HFF-Myc (cell line): ENCODE measurements at places on chromosomes 12 and 14.

- DNase-seq, result no peak
These were observed 414 bp upstream of the CDK17 start for GRCh38 chr12:96400631-96401075.

GRCh38 chr12:8453796-8454195 lies 2.0 kb upstream of the CLEC6A start:
- no peak for DNase-seq

DNA sequence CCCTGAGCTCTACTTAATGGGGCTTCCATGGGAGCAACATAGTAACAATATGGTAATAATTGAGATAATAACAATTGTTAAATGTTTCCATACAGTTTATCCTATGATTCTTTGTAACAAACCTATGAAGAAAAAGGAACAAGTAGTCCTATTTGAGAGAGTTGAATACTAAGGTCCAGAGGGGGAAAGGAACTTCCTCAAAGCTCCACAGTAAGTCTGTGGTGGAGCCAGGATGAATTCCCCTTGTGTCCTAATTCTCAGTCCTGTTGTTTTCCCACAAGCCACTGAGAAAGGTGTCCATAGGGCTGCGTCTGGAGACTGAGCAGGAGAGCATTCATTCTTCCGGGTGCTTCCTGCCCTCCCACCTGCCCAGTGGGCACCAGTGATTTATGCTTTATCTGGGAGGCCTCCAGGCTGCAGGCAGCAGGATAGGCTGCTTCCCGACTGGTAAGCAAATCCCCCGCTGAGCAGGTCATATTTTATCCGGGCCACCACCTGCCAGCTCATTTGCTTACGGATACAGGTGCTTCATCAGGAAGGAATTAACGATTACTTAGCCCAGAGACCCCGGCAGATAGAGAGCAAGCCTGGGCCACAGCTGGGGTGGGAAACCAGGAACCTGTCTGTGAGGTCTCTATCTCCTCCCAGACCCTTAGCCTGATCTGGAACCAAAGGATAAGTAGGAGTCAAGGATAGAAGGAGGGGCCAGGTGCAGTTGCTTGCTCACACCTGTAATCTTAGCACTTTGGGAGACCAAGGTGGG lies 33.9 kb upstream of the FAM222A start:
- DNase-seq, result no peak

- DNase-seq, result no peak
These were observed 20.2 kb downstream of the KRT8 start for GRCh38 chr12:52884526-52885293.

DNA sequence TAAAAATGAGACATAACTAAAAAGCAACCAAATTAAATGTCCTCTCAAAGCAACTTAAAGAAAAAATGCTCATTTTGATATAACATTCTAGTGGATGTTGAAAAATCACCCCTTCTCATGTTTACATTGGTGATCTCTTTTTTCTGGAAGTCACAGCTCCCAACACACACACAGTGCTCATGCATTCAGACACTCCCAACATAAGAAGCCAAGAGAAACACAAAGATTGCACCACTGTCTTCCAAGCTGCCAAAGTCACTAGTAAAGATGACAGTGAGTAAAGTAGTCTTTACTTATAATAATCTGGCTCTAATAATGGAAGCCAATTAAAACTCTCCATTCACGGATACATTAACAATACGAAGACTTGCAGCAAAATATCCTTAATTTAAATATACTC lies 218.4 kb downstream of the NTF3 start:
- no peak for DNase-seq

GRCh38 chr14:81516986-81517797 lies 16.5 kb downstream of the SEL1L start:
- DNase-seq, result no peak

DNA sequence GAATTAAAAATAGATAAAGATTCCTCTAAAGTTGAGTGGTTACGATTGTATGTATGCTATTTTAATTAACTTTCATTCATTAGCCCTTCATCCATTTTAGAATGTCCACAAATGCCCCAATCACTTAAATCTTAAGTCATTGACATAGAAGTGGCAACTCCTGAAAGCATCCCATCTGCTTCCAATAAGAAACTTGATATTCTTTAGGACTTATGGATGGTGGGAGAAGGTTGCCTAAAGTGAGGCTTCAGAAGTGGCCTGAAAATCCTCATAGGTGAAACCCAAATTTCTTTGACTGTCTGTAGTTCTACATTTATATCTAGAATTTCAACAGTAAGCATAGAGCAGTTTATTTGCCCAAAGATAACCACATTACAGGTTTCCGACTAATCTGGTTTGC lies 161.7 kb upstream of the HMGA2 start:
- no peak for DNase-seq

- DNase-seq, result no peak
These were observed 2.9 kb downstream of the MMP17 start for GRCh38 chr12:131830914-131831571.

DNA sequence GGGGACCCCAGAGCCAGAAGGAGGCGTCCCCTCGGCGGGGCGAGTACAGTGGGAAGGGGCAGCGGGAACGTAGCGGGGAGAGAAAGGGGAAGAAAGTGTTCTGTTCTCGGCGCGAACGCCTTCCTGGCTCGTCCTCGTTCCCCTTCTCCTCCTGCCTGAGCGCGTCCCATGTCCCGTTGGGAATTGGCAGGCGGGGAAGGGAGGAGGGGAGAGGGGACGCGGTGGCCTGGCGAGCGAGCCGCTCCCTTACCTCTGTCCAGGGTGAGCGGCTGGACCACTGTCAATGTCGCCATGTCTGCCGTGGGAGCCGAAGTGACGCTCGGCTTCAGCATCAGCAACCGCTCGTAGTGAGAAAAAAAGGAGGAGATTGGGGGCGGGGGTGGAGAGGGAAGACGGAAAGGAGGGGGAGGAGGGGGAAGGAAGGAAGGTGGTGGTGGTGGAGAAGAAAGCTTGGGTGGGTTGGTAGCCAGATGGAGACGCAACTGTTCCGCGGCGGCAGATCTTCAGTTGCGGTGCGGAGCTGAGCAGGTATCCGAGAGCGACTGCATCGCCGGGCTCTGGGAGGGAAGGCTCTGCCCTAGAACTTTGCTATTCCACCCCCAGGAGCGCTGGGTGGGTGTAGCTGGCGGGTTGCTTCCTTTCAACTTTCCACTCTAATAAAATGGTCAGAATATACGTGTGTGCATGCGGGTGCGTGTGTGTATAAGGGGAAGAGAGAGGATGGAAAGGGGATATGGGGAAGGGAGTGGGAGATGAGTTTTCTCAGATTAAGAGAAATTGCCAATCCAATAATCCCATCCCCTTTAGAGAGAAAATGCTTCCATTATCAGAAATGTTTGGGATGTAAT lies at the start of gene LIN7A:
Gene LIN7A, minus strand, starts transcription at position 544 of the 848 bp plus-strand sequence. Its CDS starts 212 bp downstream, at position 332.
- DNase-seq, result no peak

DNA sequence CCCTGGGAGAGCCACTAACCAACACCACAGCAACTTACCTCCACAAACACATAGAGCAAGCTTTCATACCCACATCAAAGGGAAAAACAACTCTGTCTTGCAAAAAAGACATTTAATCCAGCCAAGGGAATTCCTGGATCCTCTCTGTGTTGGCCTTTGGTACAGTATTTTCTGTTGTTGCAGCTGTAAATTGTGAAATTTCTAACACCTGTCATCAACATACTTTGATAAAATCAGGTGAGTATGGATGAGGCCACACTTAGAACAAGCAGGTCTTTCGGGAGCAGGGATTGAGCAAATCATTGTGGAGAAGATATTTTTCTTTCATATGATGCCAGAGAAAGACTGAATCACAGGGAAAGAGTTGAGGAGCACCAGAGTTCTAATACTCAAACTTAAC lies 89.3 kb downstream of the SPTSSA start:
- no peak for DNase-seq

- DNase-seq, result no peak
These were observed 287.7 kb upstream of the RTL1 start for GRCh38 chr14:101191101-101191720.

GRCh38 chr14:55416866-55417265 lies 5.2 kb upstream of the ATG14 start:
- DNase-seq, result no peak

DNA sequence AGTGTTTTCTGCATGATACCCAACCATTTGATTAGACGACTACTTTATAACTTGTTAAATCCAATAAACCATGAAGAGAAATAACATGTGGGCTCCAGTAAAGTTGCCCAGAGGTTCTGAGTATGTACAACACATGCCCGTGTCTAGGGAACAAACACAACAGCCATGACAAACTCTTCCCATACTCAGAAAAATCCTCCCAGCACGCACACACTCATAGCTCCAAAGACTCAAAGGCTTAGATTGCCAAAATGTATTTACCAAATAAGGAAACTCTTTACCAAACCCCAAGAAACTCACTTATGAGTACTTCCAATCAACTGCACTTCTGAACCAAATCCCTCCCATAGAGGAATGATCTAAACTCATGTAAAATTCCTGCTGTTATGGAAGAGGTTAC lies 17.3 kb downstream of the SART3 start:
- no peak for DNase-seq

DNA sequence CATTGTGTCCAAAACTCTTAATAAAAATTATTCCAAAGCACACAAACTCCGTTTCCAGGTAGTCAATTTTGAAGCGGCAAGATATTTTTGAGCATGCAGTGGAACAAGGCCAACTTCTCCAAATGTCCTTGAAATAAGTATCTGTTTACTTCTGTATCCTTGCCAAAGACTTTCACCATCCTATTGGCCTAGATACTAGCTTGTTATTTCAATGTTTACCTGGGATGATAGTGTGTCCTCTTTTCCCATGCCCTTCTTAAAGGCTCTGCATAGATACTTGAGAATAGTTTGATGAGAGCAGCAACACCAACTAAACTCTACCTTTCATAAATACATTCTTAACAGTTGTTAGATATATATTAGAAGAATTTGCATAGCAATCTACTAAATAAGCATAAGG lies 160.9 kb downstream of the KCNC2 start:
- DNase-seq, result no peak

DNA sequence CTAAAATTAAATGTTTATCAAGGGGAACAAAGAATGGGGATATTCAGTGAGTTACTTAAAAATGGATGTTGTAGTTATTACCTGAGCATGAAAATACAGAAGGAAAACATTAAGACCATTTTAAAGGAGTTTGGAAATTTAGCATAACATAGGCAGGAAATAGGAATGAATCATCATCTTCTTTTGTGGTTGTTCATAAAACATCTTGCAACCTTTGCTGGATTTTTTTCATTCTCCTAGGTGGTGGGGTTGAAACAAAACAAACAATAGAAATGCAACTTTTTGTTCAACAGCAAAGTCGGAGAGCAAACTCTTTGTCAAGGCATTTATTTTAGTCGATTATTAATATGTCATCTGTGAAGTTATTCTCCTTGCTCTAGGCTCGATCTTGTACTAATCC lies 275.1 kb downstream of the IPO8 start:
- no peak for DNase-seq

DNA sequence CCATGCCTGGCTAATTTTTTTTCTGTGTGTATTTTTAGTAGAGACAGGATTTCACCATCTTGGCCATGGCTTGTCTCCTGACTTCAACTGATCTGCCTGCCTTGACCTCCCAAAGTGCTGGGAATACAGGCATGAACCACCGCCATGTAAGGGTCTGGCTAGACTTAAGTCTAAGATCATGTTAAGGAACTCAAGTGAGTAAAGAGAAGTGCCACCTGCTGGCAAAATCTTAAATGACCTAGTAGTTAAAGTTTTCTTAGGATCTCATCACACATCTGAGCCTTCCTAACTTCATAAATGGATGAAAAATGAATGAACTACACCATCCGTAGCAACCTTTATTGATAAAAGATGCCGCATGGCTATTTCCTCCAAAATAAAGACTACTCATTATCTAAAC lies 1.7 kb upstream of the C12orf56 start:
- no peak for DNase-seq

GRCh38 chr14:51622376-51622775 lies 29.3 kb upstream of the FRMD6 start:
- DNase-seq, result no peak

- no peak for DNase-seq
These were observed 11.9 kb upstream of the GOLGA3 start for GRCh38 chr12:132840536-132840935.

DNA sequence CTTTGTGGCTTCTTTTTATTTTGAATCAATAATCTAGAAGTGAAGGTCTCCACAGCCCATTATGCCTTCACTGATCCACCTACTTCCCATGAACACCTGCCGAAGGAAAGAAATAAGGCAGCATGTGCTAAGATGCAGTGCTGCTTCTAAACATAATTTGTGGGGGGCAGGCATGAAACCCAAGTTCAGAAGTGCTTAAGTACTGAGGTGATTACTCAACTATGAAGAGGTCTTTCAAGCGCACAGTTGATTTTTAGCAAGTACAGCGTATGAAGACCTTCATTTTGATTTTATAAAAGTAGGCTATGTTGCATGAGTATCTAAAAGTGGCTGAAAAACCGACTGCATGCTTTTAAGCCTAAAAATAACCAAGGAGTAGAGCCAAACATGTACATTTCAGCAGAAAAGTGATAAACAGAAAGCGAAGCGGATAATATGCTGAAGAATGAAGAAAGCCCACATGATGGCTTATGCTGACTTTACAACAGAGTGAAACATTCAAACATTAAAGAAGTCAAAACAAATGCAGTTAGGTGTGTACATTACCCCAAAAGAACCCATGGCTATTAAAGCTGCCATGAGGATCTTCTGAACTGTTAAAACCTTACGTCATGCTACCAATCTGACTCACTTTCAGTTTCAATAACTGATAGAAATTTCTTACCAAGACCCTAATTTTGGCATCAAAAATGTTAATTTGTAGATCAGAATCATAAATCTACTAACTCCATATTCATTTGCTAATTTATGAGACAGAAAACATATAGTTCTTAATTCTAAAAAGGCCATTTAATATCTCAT lies 29.3 kb downstream of the KICS2 start:
- DNase-seq, result no peak

GRCh38 chr14:30885840-30886740 lies 11.7 kb downstream of the COCH start:
- DNase-seq, result no peak

GRCh38 chr12:100435957-100436356 lies 37.7 kb upstream of the NR1H4 start:
- DNase-seq, result no peak

- DNase-seq, result no peak
These were observed 6.3 kb upstream of the PUS1 start for GRCh38 chr12:131922772-131923171.

DNA sequence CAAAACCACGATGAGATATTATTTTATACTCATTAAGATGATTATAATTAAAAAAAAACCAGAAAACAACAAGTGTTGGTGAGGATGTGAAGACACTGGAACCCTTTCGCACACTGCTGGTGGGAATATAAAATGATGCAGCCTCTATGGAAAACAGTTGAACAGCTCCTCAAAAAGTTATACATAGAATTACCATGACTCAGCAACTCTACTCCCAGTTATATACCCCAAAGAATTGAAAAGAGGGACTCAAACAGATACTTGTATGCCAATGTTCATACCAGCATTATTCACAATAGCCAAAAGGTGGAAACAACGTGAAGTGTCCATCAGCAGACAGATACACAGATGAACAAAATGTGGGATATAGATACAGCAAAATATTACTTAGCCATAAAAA lies 53.1 kb downstream of the TAOK3 start:
- no peak for DNase-seq
